Fibroblast of skin of scalp (primary cell): ENCODE measurements at places on chromosomes 7 and 10.
A peak's percentile ranks its signal among the peaks of the same experiment; 100 is the strongest.

- no peak for DNase-seq
Observed at GRCh38 chr7:7159063-7159658, 23.2 kb upstream of the C1GALT1 start.

DNA sequence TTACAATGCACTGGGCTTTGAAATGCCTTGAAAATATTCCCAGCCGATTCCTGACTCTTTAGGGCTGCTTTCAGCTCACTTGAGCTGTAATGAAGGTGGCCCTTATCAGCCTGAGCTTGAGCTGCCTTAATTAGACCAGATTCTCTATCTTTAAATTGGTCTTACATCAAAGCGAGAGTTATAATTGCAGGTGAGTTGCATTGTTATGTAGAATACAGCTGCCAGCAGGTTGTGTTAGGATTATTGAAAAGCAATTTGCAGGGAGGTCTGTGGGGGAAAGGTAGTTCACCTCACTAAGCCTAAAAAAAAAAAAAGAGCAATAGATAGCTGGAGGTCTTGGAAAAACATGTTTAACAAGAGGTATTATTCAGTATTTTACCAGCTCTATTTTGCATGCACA, 142.2 kb upstream of the HABP2 start:
- no peak for DNase-seq

DNA sequence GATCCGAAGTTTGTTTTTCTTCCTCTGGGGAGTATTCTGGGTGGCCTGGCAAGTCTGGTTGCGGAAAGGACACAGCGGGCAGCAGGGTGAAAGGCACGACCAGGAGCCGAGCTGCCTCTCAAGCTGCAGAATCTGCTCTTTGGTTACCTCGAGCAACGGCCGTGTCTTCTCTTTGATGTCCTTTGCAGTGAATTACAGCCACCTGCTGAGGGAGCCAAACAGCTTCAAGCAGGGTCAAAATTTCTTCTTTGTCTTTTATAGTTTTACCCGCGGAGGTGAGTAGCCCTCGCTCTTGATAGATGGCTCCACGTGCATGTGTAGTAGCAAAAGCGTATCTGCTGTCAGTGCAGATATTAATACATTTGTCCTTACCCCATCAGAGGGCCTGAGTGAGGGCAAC, 177.3 kb upstream of the MBL2 start:
- no peak for DNase-seq

GRCh38 chr10:10551596-10552301, 465.9 kb upstream of the CELF2 start:
- no peak for DNase-seq

- DNase-seq = no peak
Observed at GRCh38 chr7:70645876-70646351, 486.0 kb upstream of the GALNT17 start.

DNA sequence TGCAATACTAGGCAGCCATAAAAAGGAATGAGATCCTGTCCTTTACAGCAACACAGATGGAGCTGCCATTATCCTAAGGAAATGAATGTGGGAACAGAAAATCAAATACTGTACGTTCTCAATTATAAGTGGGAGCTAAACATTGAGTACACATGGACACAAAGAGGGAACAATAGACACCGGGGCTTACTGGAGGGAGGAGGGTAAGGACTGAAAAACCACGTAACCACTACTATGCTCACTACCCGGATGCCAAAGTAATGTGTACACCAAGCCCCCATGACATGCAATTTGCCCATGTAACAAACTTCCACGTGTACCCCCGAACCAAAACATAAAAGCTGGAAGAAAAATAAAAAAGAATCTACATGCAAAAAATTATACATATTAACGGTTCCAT, 587.0 kb downstream of the PARD3 start:
- no peak for DNase-seq

- no peak for DNase-seq
Observed at GRCh38 chr7:99733448-99733847, 1.5 kb downstream of the CYP3A7 start.

DNA sequence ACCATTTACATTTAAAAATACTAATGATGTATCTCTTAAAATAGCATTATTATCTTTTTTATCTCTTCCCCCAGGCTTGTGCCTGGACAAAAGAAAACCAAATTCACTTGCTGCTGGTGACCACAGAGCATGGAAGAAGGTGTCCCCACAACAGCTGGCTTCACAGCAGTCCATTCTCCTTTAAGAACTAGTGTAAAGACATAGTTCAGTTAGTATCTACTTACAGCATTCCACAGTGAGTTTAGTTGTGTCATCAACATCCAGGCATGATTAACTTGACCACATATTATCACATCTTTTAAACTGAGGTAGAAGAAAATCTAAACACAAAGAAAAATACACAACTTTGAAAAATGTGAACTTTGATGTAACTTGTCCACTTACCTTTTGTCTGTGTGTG, 55.0 kb downstream of the LRRC17 start:
- DNase-seq = peak; percentile 20

DNA sequence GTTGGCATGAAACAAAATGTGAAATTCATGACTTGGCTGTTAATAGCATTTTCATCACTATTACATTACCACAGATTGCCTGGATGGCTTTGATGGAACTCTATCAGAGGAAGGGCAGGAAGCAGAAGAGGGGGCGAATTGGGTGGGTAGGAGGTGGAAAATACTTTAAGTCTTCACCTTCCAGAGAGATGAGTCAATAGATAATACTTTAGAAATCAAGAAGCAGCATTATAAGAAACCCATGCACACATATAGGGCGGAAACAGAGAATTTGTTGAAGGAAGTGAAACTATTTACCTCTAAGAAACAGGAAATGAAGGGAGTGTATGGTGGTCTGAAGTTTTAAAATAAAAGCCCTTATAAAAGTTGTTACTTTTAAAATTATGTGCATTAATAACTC, 152.1 kb upstream of the TARP start:
- DNase-seq = no peak

DNA sequence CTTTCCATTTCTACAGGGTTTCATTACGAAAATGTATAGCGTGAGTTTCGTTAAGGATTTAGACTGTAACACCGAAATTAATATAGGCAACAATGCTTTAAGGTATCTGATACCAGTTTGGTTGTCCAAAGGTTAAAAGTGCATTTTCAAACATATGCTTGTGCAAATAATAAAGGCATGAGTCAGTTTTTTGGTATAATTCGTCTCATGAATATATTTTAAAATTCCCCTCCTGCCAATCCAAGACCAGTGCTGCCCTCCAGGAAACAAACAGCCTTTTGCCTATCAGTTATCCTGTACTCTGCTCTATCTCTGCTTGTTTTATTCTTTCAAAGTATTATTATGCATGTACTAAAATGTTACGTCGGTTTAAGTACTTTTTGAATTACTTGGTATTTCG, 2.0 kb downstream of the LCOR start:
- peak; percentile 22 for DNase-seq

- no peak for DNase-seq
Observed at GRCh38 chr7:23810099-23810498, 100.1 kb downstream of the STK31 start.

GRCh38 chr7:84985073-84985784, 201.6 kb downstream of the SEMA3D start:
- DNase-seq = no peak

DNA sequence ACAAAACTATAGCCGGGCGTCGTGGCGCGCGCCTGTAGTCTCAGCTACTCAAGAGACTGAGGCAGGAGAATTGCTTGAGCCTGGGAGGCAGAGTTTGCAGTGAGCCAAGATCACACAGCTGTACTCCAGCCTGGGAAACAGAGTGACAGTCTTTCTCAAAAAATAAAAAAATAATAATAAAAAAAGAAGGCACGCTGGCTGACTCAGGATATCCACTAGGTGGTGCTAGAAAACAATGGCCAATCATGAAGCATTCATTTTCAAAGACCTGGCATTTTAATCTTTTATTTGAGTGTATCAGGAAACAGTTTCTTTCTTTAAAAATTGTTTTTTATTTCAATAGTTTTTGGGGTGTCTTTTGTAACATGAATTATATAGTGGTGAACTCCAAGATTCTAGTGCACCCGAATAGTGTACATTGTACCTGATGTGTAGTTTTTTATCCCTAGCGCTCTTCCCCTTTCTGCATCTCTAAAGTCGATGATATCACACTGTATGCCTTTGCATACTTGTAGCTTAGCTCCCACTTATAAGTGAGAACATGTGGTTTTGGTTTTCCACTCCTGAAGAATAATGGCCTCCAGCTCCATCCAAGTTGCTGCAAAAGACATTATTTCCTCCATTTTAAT, 88.6 kb downstream of the LYZL1 start:
- peak; percentile 33 for DNase-seq

- DNase-seq = peak; percentile 32
Observed at GRCh38 chr7:154953006-154953684, 49.8 kb downstream of the PAXIP1 start.
